Activated T-cell treated with anti-CD3 and anti-CD28 coated beads, Interleukin-2, amount 50 U/mL, for 4 hours (primary cell): ENCODE measurements at places on chromosomes 13 and 19. TPM values are rescaled to one million over a fixed set of nuclear protein-coding genes. Genes with fewer than 3 reads are reported as not detected.

DNAJC15 gene
- 5.7 TPM for total RNA-seq

MRPS12 gene
- 157 TPM for total RNA-seq

GRCh38 chr13:26995159-26995558 lies 176.5 kb downstream of the USP12 start:
- DNase-seq = no peak

ABHD8 gene
- 3.6 TPM for total RNA-seq

- DNase-seq = no peak
These were observed 903 bp downstream of the PIN1 start for GRCh38 chr19:9836021-9836420.

- no peak for DNase-seq
These were observed 188.2 kb downstream of the KCNRG start for GRCh38 chr13:50203256-50203941.

DNA sequence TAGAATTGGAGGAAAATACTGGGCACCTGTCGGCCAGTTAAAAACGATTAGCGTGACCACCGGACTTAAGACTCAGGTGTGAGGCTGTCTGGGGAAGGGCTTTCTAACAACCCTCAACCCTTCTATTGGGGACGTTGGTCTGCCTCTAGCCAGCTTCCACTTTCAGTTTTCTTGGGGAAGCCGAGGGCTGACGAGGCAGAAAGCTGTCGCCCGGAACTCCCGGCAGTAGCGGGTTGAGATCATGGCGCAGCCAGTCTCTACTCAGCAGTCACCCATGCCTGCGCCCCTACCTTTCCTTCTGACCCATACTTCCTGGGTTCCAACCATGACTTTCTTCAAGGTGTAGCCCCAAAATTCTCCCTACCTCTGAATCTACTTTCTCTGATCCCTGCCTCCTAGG lies 1424.1 kb downstream of the SLITRK1 start:
- no peak for DNase-seq

DNA sequence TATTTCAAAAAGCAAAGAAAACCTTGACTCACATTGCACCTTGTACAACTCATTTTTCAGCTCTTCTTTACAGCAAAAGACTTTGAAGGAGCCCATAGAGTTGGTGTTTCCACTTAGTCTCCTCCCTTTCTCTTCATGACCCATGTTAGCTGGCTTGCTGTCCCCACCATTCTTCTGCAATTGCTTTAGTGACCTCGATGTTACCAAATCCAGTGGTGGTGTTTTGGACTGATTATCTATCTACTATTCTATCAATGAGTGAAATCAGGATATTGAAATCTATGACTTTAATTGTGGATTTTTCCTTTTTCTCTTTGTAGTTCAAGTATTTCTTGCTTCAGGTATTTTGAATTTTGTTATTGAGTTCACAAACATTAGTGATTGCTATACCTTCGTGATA lies 197.3 kb downstream of the GPC5 start:
- no peak for DNase-seq

DNA sequence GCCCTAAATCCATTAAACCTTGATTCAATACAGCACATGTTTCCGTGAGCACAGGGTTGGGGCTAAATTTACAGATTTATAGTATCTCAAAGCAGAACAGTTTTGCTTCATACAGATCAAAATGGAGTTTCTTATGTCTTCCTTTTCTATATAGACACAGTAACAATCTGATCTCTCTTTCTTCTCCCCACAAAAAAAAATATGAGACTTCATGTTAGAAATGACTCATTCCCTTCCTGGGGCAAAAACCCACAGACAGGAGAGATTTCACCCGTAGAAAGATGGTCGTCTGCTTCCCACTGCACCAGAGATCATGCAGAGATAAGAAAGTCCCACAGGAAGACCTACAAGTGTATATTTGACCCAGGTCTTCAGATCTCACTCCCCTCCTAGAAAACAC lies 7.7 kb upstream of the ZNF611 start:
- DNase-seq = no peak

ZNF507 gene
- 26.2 TPM for total RNA-seq

- no peak for DNase-seq
These were observed 229.7 kb downstream of the KCTD12 start for GRCh38 chr13:76656500-76656899.

GRCh38 chr19:18292810-18293641 lies 11.6 kb upstream of the JUND start:
- DNase-seq = no peak

DNA sequence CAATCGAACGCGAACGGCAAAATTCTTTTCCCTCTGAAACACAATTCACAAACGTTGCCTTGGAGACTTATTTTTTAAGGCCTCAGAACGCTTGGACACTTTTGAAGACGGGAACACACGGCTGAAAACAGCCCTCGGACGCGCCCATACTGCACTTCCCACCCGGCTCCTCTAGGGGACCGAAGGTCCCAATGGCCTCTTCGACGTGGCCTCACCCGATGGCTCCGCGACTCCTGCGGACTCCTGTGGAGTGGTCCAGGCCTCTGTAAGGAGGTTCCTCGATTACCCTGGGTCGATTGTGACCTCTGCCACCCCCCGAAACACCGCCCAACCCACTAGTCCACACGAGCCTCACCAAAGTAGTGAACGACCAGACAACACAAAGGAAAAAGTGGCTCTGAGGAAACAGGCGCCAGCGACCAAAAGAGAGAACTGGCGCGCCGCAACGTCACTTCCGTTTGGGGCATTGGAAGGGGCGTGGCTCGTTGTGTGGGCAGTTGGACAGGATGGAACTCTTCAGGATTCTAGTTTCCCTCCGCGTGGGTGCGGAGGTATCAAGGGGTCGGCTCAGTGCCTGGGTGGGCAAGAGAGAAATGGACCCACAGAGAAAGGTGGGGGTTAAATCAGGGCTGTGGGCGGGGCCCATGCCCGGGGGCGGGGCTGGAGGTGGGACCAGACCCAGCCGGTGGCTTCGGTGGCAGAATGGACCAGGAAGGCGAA lies at the start of gene ZNF560:
ZNF560 (minus strand) TSS at position 434 of the 720 bp plus-strand sequence. CDS start 23,303 bp downstream, outside the sequence.
- no peak for DNase-seq
